ENCODE measurements at places on chromosomes 3 and 15.

- DNase-seq = no peak
These were observed 8.0 kb upstream of the ACAP2 start for GRCh38 chr3:195450731-195451229.

DNA sequence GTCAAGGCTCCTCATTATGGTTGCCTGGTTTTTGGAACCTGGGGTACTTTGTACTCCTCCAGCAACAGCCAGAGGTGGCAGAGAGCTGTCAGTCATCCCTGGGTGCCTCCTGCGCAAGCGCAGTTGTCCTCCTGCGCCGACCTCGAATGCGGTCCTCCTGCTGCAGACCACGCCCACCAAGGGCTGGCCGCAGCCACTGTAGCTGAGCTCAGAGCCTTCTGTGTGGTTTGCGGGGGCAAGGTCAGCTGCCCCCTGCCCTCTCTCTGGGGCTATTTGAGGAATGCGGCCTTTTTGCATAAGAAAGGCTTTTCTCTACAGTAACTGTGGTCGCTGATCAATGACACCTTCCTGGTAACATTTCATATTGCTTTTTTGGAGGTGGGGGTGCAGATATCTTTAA, 131.3 kb upstream of the SNRPN start:
- peak; percentile 95 for DNase-seq

- DNase-seq = no peak
These were observed 30.7 kb downstream of the INSYN1 start for GRCh38 chr15:73722425-73722824.

- DNase-seq = no peak
These were observed 21.8 kb downstream of the DNASE1L3 start for GRCh38 chr3:58188921-58189451.

DNA sequence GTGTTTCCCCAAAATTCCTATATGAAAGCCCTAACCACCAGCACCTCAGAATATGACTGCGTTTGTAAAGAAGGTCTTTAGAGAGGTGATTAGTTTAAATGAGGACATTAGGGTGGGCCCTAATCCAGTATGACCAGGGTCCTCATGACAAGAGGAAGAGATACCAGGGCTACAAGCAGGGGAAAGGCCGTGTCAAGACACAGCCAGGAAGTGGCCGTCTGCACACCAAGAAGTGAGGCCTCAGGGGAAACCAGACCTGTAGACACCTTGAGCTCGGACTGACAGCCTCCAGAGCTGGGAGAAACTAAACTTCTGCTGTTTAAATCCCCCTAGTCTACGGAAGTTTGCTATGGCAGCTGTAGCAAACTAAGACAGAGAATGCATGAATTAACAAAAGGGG, 14.2 kb downstream of the KIF7 start:
- DNase-seq = no peak

DNA sequence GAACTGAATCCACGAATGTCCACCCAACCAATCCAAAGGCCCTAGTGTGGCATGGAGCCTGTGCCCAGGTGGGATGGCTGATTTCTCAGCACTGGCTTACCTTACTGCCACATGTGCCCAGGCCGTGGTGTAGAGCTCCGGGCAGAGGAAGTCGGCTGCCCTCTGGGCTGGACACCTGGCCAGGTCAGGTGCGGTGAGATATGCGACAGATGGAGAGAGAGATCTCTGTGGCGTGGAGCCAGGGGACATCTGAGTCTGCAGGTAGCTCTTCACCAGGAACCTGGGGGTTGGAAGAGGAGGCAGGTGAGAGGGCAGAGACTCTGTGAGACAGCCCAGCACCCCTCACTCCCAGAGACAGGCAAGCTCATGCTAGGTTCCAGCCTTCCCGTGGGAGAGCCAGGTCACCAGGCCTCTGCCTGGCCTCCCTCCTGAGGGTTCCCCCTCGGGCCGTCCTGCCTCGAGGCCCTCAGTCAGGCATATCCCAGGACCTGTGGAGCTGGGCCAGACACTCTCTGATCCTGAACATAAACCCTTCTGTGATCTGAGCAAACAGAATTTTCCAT, 12.6 kb downstream of the ACOX2 start:
- no peak for DNase-seq

GRCh38 chr3:182869059-182869458, 75.8 kb downstream of the ATP11B start:
- DNase-seq = no peak

GRCh38 chr15:96097661-96098060, 232.8 kb upstream of the NR2F2 start:
- no peak for DNase-seq

GRCh38 chr3:132781922-132782321, 59.7 kb upstream of the NPHP3 start:
- no peak for DNase-seq

- DNase-seq = no peak
These were observed 34.8 kb upstream of the AMOTL2 start for GRCh38 chr3:134409041-134409440.

GRCh38 chr15:48584812-48585563, 60.5 kb downstream of the FBN1 start:
- DNase-seq = no peak

- no peak for DNase-seq
These were observed 43.2 kb downstream of the ZMAT3 start for GRCh38 chr3:179028408-179028807.

- DNase-seq = no peak
These were observed 485.4 kb downstream of the GRM7 start for GRCh38 chr3:7346364-7346763.

- DNase-seq = no peak
These were observed 130.0 kb downstream of the FBN1 start for GRCh38 chr15:48515500-48515899.

- no peak for DNase-seq
These were observed 33.0 kb downstream of the FAM98B start for GRCh38 chr15:38486936-38487335.

DNA sequence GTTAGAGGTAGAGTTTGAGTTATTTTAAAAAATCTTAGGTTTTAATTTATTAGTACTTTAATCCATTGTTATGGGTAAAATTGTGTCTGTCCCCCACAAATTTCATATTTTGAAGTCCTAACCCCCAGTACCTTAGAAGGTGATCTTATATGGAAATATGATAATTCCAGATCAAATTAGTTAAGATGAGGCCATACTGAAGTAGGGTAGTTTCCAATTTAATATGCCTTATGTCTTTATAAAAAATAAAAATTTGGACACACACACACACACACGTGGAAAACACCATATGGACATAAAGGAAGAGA, 18.6 kb upstream of the ADGRG7 start:
- no peak for DNase-seq

- peak; percentile 68 for DNase-seq
These were observed 16.8 kb downstream of the NOX5 start for GRCh38 chr15:69031013-69032001.

- no peak for DNase-seq
These were observed 40.3 kb upstream of the FEZF2 start for GRCh38 chr3:62413687-62414086.

DNA sequence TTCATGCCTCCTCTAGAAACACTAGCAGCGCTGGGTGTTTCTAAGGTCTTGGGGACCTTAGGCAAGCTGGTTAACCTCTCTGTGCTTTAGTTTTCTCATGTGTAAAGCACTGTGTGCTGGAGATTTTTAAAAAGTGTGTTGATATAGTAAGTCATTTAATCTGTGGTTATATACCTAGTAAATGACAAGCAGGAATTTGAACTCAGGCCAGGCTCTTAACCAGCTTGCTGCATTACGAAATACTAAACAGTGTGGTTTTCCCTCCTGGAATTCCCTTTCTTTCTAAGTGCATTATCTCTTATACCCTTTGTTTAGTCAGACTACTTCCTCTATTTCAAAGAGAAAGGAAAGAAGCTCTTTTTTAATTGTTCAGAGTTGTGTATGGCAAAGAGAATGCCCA, 26.5 kb downstream of the NEO1 start:
- no peak for DNase-seq

- DNase-seq = no peak
These were observed 72.2 kb upstream of the LMOD3 start for GRCh38 chr3:69194431-69195165.

DNA sequence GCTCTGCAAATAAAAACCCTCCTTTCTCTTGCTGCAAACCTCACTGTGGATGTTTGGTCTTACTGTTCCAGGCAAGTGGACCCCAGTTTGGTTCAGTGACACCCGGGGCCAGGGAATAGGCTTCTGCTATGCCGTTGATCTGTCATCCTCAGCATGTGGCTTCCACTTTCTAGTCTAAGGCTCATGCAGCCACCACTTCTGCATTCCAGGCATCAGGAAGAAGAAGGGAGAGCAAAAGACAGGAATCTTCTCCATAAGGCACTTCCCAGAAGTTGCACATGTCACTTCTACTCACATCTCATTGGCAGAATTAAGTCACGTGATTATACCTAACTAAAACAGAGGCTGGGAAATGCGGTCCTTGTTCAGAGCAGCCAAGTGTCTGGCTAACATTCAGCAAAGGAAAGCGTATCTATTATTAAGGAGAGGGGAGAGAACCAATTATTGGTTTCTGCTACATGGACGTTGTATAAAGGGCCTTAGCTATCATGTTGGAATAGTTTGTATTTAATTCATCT, 173.6 kb upstream of the PFN2 start:
- no peak for DNase-seq

DNA sequence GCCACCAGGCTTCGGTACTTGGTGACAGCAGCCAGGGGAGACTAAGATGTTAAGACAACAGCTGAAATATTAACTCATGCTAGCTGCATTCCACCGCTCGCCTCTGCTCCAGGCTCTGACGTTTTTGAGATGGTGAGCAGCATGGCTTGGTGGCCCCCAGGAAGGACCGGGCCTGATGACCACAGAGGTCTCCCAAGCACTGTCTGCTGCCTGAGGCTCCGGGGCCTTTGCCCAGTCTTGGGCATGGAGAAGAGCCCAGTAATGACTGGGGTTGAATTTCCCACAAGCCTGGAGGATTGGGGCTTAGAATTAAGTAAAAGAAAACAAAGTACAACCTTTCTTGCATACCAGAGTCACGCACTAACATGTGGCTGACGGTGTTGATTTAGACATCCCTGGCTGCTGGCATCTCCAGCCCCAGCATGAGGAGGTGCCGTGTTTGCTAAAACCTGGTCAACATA, 243.6 kb upstream of the LYSMD4 start:
- DNase-seq = no peak

GRCh38 chr15:100373120-100373896, 31.5 kb upstream of the ADAMTS17 start:
- no peak for DNase-seq

DNA sequence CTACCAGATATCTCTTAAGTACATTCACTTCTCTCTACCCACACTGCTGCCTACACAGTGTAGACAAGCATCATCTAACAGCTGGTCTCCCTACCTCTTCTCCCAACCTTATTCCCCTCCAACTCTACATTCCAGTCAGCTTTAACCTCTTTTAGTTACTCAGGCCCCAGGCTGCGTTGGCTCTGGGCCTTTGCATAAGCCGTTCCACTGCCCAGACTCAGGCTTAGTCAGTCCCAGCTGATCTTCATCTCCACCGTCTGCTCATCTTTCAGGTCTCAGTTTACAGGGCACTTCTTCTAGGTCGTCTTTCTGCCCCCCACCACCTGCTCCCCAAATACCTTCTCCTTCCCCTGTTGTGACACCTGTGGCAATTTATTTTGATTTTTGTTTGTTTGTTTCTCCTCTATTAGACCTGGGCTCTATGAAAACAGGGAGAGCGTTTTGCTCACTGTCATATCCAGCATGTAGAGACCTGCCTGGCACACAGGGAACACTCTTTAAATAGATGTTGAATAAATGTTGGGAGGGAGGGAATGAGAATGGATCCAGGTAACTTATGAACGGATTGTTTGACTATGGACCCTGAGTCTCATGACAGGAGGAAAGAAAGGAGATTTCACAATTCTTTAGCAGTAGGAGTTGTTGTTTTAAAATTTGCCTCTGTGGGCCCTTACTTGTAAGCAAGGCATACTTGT, 11.1 kb downstream of the SLC27A2 start:
- DNase-seq = no peak

- no peak for DNase-seq
These were observed 19.3 kb downstream of the IL16 start for GRCh38 chr15:81215983-81216382.

DNA sequence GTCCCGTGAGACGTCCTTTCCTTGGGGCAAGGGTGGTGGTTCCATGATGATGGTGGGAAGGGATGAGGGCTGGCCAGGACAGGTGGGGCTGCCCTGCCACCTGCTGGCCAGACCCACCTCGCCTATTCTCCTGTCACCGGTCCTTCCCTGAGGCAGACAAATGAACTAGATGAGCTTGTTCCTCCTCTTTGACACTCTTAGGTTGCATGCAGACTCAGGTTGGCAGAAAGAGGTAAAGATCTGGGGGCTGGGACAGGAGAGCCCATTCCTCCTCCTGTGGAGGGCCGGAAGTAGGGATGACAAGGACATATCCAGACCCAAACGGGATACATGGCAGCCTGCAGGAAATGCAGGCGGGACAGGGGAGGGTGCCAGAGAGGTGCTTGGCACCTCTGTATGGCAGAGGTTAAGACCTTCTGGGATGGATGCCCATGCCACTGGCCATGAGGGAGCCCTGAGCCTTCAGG, 38.6 kb downstream of the ACSBG1 start:
- DNase-seq = no peak

DNA sequence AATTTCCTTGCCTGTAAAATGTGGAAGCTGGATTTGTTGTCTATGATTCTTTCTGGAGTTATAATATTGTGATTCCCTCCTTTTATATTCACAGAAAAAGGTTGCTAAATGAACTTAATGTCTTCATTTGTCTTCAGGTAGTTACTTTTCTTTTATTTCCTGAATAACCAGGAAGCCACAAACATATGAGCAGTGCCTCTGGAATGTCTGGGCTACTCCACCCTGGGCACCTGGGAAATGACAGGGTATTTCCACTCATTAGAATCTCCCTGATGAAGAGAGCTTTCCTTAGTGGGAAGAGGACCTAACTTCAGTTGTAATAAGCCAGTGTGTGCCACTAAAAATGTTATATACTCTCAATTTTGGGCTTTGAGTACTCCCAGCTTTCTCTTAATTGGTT, 3.8 kb upstream of the SLMAP start:
- no peak for DNase-seq

DNA sequence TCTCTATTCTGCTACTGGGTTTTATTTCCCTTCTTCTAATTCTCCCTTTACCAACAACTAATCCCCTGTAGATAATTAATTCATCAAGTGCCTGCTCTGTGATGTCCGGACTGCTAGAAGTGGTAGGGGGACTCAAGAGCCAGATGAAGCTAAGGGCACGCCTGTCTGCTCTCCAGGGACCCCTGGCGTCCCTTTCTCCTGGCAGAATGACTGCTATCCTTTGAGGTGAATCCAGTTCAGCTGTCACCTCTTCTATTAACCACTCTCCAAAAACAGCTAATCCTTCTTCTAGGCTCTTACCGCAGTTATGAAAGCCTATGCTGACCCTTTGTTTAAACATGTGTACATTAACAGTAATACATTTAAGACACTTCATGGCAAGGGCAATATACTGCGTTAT, 1.4 kb upstream of the CHRNA7 start:
- DNase-seq = no peak

- DNase-seq = no peak
These were observed 42.6 kb downstream of the ARIH1 start for GRCh38 chr15:72516777-72517176.
